Mesangial cell (primary cell): ENCODE measurements at places on chromosomes 13 and 19. TPM values are rescaled to one million over a fixed set of nuclear protein-coding genes. Genes with fewer than 3 reads are reported as not detected.

Gene ELAVL1
- total RNA-seq: 44.1 and 69.1 TPM in 2 replicates

Gene OLFM2
- 0.65 and 1.5 TPM in 2 replicates for total RNA-seq

Gene CTXN1
- 11.9 and 35.4 TPM in 2 replicates for total RNA-seq

Gene MIR17HG
- total RNA-seq: 1.3 and 1.8 TPM in 2 replicates

Gene OR7A5
- total RNA-seq: not detected in 2 replicates

Gene DLL3
- total RNA-seq: 1.9 and 2.8 TPM in 2 replicates

Gene ZNF99
- total RNA-seq: not detected in 2 replicates

Gene PGLYRP1
- total RNA-seq: not detected in 2 replicates

Gene SIGLEC5
- not detected in 2 replicates for total RNA-seq

Gene RRAS
- total RNA-seq: 71.7 and 112 TPM in 2 replicates

Gene FPR3
- not detected in 2 replicates for total RNA-seq

Gene YJEFN3
- total RNA-seq: 0.51 and 0.98 TPM in 2 replicates

Gene ARGLU1
- 19.2 and 23.7 TPM in 2 replicates for total RNA-seq

Gene ZNF534
- not detected in 2 replicates for total RNA-seq

Gene OXGR1
- 0.16 and 0.51 TPM in 2 replicates for total RNA-seq

Gene SLAIN1
- total RNA-seq: 11.8 and 16.3 TPM in 2 replicates

Gene TOMM40
- total RNA-seq: 52.9 and 155 TPM in 2 replicates

Gene ZNF878
- 0.16 TPM in 1 of 2 replicates, not detected in the other for total RNA-seq

Gene RFC3
- total RNA-seq: 6.2 and 26.2 TPM in 2 replicates

Gene CACNG7
- 0.13 and 1.1 TPM in 2 replicates for total RNA-seq

Gene PRSS57
- not detected in 2 replicates for total RNA-seq

Gene BST2
- 12.2 and 95.2 TPM in 2 replicates for total RNA-seq

Gene NUCB1
- total RNA-seq: 196 and 317 TPM in 2 replicates

Gene ZNF486
- total RNA-seq: 6.2 and 9.1 TPM in 2 replicates

Gene ZNF723
- not detected in 2 replicates for total RNA-seq

Gene COX6B1
- 474 TPM in 2 replicates for total RNA-seq

Gene FBXO17
- total RNA-seq: 22.5 and 53.4 TPM in 2 replicates

Gene BORA
- total RNA-seq: 2.2 and 16.8 TPM in 2 replicates

Gene CD177
- not detected in 2 replicates for total RNA-seq
